Left renal pelvis (tissue), 4 donors: ENCODE measurements at places on chromosomes 11 and 22.

- DNase-seq: no peak
These were observed 1.1 kb downstream of the PUS3 start for GRCh38 chr11:125901872-125902271.

DNA sequence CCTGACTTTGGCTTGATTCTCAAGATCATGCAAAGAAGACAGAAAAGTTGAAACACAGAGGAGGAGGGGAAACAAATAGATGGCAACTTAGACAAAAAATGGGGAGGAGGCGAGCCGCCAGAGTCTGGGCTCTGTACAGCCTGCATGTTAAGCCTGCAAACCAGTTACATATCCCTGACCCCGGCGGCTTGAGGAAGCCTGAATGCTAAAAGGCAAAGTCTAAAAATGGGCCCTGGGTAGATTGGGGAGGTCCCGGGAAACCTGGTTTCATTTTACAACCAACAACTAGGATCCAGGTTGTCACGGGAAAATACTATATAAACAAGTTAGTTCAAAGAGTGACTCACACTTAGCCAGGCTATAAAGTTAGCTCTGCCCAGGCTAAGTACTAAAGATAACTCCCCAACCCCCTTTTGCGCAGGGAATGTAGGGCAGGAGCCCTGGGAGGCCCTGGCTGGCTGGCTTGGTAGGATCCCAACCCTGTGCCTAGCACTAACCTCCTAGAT, 18.8 kb upstream of the ZBTB16 start:
- DNase-seq: no peak

DNA sequence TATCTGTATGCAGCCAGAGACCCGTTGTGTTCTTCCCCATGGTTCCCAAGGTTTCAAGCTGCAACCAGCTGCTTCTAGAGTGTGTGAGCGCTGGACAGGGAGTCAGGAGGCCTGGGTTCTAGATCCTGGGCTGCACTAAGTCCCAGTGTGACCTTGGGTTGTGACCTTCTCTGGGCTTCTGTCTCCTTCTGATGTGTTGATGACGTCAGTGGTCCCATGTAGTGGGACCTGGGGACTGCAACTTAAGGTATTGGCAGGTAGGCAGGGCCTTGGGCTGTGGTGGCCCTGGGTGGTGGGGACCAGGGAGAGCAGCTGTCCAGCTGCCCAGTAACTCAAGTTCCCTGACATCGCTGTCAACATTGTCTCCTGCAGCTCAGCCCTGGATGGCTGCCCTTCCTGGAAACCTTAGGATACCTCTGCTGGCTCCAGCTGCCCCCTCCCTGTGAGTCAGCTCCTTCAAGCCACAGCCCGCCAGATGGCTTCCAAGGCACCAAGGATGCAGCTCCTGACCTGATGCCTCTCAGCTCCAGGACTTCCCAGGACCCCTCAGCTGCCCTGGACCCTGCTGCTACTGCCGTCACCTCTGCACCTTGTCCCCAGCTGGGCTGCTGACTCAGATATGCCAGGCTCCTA, 1.3 kb upstream of the PVALB start:
- no peak for DNase-seq

DNA sequence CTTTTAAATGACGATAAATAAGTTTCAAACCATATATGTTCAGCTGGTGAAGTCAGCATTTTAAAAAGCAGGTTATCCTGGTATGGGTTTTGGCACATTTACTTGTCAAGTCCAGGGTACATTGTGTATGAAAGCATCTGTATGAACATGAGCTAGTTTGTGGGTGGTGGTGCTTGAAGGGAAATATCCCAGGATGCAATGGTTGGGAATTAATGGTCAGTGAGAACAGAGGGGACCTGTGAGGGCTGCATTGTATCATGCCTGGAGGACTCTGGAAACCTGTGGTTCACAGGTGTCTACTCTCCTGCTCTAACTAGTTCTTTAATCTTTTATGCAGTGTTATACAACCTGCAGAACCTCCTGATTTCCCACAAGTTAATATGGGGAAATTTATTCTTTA, 5.8 kb downstream of the DEPDC7 start:
- DNase-seq: no peak

GRCh38 chr11:32891657-32892354, 805 bp upstream of the QSER1 start:
- no peak for DNase-seq

DNA sequence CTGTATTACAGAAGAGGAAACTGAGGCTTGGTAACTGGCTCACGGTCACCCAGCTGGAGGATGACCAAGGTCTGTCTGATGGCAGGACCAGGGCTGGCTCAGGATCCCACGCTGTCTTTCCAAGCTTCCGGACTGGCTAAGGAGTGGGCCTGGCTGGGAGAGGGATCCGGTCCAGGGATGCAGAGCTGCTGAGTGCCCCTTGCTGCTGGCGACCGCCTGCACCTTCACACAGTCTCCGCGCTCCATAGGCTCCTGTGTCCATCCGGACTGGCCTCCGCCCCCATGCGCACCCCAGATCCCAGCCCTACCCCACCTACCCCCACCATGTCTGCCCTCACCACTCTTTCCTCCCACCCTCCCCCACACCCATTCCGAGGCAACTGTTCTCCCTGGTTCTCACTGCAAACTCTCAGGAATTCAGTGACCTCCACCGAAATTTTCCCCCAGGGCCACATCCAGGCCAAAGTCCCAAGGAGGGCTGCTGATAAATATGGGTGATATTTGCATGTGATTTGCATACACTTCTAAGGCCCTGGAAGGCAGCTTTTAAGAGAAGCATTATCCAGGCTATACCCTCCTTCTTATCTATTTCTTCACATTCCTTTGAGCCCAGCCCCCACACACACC, 48.5 kb upstream of the SLC35C1 start:
- no peak for DNase-seq

DNA sequence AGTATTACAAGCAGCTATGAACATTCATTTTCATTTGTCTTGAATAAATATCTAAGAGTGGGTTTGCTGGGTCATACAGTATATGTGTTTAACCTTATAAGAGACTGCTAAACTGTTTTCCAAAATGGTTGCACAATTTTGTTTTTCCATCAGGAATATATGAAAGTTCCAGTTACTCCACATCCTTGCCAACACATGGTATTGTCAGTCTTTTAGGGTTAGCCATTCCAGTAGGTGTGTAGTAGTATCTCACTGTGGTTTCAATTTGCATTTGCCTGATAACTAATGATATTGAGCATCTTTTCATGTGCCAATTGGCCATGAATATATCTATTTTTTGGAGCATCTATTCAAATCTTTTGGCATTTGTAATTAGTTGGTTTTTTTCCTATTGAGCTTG, 7.7 kb upstream of the CCDC83 start:
- no peak for DNase-seq

DNA sequence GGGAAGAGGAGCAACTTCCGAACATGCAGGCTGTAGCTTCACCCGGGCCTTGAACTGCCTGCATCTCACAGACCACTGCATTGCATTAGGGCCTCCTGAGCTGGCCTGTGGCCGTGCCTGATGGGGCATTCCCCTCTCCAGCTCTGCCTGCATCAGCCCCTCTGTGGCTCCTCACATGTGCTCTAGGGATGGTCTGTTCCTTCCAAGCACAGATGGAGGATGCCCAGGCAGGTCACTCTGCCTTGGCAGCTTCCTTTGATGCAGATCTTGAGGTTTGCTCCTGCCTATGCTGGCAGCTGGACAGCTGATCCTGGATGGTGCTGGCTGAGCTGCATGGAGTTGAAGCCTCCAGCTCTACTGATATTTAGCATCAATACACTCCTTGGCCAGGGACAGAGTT, 28.5 kb downstream of the AMPD3 start:
- DNase-seq: no peak

GRCh38 chr22:50444663-50445062, 30.2 kb downstream of the SBF1 start:
- no peak for DNase-seq

DNA sequence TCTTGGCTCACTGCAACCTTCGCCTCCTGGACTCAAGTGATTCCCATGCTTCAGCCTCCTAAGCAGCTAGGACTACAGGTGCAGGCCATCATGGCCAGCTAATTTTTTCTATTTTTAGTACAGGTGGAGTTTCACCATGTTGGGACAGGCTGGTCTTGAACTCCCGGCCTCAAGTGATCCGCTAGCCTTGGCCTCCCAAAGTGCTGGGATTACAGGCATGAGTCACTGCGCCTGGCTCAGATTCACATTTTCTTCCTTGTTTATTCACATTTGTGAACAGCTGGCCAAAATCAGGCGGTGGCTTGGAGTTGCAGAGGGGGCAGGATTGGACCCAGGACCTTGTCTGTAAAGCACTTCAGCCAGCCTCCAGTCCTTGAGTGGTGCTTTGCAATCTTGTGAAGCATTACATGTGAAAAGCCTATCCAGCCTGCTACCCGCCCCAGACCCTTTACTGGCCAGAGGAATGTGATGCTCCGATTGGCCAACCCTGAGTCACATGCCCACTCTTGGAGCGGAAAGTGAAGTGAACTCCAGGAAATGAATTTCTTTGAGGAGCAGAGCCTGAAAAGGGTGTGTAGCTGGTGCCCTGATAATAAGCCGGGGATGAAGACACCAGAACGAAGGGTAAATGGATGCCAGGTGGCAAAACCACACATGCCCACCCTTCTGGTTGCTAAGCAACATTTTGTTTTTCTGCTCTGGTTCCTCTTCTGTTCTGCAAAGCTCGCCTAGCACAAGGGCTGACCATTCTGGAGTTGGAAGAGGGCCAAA, 62.6 kb upstream of the PTPRJ start:
- DNase-seq: peak; percentile 54

DNA sequence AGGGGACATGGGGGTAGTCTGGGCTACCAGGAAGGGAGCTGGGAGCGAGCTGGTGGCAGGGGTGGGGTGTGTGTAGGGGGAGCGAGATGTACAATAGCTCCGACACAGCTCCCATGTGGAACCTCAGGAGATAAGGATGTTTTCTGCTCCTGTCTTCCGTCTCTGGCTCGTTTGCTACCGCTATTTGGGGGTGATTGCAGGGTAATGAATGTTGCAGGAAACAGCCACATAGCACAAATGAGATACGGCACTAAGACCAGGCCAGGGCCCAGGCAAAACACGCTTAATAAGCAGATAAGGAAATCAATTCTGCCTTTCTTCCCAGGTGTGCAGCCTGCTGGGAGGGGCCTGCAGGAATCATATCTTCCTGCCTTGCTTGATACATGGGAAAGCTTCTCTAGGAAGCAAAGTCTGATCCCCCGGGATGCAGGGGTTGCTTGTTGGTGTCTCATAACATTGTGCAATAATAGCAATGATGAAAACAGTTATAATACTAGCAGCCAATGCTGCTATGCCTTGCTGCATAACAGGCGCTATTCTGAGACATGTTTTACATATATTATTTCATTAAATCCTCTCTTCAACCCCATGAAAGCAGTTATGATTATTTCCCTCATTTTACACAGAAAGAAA, 158.7 kb downstream of the ST3GAL4 start:
- no peak for DNase-seq
